ENCODE measurements at places on chromosomes 11 and 22.

- no peak for DNase-seq
Observed at GRCh38 chr11:25766332-25767015, 565.5 kb upstream of the ANO3 start.

DNA sequence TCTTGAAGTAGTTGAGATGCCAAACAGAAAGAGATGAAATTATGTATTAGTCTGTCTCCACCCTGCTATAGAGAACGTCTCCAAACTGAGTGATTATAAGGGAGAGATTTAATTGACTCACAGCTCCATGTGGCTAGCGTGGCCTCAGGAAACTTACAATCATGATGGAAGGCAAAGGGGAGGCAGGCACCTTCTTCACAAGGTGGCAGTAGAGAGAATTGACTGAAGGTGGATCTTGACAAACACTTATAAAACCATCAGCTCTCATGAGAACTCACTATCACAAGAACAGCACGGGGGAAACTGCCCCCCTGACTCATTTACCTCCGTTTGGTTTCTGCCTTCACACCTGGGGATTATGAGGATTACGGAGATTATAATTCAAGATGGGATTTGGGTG is 794.0 kb downstream of the CNTN5 start:
- no peak for DNase-seq

DNA sequence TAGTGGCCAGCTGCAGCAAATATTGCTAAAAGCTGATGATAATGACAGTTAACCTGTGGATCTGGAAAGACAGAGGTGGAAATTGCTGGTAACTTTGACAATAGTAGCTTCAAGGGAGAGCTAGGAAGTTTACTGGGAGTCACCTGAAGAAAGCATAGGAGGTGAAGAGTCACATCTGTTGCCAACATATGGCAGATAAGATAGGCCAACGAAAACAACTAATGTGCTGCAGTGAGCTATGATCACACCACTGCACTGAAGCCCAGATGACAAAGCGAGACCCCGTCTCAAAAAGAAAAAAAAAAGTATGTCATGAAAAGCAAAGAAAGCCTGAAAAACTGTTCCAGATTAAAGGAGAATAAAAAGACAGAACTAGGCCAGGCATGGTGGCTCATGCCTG is 4.3 kb upstream of the PRDM10 start:
- DNase-seq, result no peak

DNA sequence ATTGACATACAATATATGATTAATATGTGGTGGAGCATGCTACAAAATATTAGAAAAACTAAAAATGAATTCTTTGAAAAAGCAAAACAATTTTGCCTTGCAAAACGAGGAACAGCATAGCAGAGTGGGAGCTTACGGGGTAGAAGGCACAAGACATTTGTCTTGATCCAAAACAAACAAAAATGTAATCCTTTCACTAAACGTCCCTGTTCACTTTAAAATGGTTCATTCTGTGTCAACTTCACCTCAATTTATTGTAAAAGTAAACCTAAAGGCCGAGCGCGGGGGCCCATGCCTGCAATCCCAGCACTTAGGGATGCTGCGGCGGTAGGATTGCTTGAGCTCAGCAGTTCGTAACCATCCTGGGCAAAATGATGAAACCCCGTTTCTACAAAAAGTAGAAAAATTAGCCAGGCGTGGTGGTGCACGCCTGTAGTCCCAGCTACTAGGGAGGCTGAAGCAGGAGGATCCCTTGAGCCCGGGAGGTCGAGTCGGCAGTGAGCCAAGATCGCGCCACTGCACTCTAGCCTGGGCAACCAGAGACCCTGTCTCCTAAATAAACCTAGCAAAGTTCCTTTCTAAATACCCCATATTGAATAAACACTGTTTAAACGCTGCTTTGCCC is 2.0 kb downstream of the PRDM10 start:
- DNase-seq, result no peak

- DNase-seq, result no peak
Observed at GRCh38 chr22:40258501-40258915, 80.8 kb downstream of the TNRC6B start.

DNA sequence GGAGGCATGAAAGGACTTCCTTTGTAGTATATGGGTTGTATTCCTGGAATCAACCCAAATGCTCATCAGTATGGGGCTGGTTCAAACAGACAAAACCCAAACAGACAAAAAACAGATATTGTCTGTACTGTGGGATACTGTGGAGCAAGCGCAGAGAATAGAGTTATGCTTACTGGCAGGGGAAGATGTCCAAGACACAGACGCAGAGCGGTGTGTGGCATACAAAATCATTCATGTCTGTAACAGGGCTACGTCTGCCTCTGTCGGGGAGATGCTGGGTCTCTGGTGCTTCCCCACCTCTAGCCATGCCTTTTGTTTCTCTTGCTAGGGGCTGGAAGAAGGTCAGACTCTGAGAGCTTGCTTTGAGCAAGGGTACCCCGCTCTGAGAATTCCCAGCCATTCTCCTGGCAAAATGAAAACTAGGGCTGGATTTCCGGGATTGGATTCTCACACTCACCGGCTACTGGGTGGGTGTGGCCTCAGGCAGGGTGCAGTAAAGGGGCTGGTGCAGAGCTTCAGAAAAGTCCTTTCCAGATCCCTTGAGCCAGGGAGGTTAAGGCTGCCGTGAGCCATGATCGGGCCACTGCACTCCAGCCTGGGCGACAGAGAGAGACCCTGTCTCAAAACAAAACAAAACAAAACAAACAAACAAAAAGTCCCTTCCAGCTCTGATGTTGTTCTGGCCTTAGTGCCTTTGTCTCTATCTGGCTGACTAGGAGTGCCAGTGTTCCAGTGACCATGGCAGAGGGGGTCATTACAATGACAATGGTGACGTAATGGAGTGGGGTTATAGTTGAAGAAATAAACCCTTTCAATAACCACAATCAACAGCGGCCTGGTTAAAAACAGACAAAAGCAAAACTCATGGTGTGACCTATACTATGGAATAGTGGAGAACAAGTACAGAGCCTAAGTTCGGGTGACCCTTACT is 2.9 kb upstream of the ABCC8 start:
- no peak for DNase-seq

Measured in stimulated activated naive CD4-positive, alpha-beta T cell (primary cell).